Fibroblast of skin of left biceps (primary cell): ENCODE measurements at places on chromosomes 3 and 15.

GRCh38 chr3:25719321-25719720, 54.6 kb upstream of the TOP2B start:
- no peak for DNase-seq

DNA sequence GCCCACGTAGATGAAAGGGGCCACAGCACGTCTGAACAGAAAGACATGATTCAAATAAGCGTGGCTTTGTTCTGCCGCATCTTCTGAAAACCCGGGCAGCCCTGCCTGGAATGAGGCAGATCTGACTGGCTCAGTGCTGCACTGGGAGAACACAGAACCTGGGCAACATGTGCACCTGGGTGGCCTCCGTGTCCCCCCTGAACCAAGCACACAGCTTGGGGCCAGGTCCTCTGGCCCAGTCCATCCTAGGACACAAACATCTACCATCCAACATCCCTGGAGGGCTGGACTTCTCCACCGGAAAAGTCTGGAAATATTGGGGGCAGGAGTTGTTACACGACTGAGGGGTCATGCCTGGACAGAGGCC, 119.4 kb downstream of the ADAMTS17 start:
- no peak for DNase-seq

- DNase-seq, result no peak
These were observed 31.2 kb downstream of the TGM4 start for GRCh38 chr3:44905446-44906157.

GRCh38 chr3:99921986-99922385, 104.3 kb downstream of the CMSS1 start:
- no peak for DNase-seq

- DNase-seq, result no peak
These were observed 63.3 kb downstream of the LEO1 start for GRCh38 chr15:51908316-51908715.

DNA sequence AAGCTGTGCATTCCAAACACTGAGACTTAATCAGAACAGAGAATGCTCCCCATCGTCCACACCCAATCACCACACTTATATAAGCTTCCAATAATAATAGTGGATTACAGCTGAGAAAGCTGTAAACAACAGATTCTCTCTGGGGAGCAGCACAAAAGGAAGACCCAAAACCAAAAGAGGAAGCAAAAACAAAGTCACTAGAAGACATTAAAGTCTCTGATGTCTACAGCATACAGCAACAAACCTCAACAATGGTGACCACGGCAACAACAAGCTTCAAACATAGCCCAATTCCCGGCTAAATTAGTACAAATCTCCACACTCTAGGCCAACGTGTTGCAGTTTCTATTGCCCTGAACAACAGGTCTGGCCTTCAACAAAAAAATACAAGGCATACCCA, 37.7 kb downstream of the ZDHHC23 start:
- no peak for DNase-seq
